Activated T-cell treated with anti-CD3 and anti-CD28 coated beads, Interleukin-2, amount 50 U/mL, for 72 hours (primary cell): ENCODE measurements at places on chromosomes 16 and 17. TPM values are rescaled to one million over a fixed set of nuclear protein-coding genes. Genes with fewer than 3 reads are reported as not detected.
A peak's percentile ranks its signal among the peaks of the same experiment; 100 is the strongest.

- DNase-seq = no peak
These were observed 6.6 kb downstream of the TMEM114 start for GRCh38 chr16:8583732-8584131.

The KATNB1 gene
- total RNA-seq = 31.3 TPM

The CCDC200 gene
- total RNA-seq = not detected

DNA sequence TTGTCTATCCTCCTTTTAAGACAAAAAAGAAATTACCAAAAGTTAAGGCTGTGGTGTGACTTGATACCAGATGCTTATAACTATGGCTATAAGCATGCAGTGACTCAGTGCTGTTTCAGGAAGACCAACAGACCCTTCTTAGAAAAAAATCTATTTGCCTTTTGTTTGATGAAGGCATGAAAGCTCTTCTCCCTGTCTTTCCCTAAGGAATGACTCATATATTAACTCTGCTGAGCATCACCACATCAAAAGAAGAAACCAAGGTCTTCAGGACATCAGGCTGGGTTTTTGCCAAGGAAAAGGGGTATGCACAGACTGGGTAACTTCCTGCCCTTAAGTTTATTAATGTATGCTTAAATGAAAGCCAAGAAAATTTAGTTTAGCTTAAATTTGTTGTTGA, 47.1 kb downstream of the VMP1 start:
- peak; percentile 35 for DNase-seq

DNA sequence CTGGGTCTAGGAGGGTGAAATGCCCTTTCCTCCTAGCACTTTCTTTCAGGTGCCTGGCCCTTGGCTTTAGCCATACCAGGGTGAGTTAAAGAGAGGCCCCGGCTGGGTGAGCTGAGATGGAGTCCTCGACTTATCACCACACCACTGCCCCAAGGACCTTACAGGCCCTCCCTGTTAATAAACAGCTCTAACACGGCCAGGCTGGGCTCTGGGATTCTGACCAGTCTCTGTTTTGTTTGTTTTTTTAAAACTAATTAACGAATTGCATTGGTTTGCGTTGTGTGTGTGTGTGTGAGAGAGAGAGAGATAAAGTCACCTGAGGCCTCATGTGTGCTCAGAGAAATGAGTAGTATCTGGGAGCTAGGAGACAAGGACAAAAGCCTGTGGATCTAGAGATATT, 14.3 kb downstream of the MYL4 start:
- no peak for DNase-seq

DNA sequence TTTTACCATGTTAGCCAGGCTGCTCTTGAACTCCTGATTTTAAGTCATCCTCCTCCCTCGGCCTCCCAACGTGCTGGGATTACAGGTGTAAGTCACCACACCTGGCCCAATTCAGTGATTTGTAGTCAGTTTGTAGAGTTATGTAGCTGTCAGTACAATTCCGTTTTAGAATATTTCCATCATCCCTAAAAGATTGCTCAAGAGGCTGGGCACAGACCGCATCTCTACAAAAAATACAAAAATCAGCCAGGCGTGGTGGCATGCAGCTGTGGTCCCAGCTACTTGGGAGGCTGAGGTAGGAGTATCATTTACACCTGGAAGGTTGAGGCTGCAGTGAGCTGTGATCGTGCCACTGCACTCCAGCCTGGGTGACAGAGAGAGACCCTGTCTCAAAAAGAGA, 20.6 kb downstream of the RGS11 start:
- no peak for DNase-seq

The SDR42E2 gene
- not detected for total RNA-seq

The FOXN1 gene
- not detected for total RNA-seq

The SLC9A5 gene
- total RNA-seq = 7.6 TPM

GRCh38 chr16:11306997-11307638, 26.0 kb upstream of the PRM1 start:
- DNase-seq = peak; percentile 25

DNA sequence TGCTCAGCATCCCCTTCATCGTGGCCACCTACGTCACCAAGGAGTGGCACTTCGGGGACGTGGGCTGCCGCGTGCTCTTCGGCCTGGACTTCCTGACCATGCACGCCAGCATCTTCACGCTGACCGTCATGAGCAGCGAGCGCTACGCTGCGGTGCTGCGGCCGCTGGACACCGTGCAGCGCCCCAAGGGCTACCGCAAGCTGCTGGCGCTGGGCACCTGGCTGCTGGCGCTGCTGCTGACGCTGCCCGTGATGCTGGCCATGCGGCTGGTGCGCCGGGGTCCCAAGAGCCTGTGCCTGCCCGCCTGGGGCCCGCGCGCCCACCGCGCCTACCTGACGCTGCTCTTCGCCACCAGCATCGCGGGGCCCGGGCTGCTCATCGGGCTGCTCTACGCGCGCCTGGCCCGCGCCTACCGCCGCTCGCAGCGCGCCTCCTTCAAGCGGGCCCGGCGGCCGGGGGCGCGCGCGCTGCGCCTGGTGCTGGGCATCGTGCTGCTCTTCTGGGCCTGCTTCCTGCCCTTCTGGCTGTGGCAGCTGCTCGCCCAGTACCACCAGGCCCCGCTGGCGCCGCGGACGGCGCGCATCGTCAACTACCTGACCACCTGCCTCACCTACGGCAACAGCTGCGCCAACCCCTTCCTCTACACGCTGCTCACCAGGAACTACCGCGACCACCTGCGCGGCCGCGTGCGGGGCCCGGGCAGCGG, 3.2 kb downstream of the UTS2R start:
- DNase-seq = no peak

The RCVRN gene
- not detected for total RNA-seq

The MPP2 gene
- 4.0 TPM for total RNA-seq

The SYCE1L gene
- 2.9 TPM for total RNA-seq

DNA sequence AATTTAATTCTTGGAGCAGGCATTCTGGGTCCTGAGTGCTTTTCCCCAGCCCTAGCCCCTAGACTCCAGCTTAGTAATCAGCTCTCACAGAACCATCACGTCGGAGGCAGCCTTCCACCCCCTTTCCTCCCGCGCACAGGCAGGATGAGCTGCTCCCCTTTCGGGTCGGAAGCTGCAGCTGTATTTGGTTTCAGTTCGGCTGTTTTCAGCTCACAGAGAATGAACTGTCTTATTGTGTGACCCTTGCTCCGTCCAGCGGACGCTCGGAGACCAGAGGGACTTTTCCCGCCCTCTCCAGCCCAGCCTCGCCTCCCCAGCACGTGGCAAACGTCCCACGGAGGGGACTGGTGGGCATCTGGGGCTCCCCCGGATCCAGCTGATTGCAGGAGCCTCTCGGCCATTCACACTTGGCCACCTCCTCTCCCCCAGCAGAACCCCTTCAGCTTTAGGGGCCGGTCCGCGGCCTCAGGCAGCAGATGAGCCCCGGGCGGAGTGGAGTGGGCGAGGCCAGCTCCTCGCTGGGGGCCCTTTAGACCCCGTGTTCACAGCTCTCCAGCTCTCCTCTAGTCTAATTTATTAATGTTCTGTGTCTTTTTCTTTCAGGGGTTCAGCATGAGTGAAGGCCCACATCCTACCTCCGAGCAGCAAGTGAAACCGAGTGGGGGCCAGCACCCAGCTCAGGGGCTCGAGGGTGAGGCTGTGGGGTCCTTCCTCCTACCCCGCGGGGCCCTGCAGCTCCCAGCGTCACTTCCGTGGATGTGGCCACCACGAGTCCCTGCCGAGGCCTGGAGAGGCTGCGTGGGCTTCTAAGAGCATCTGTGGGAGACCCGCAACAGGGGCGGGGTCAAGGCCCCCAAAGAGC, 863 bp upstream of the UTS2R start:
- DNase-seq = peak; percentile 29

DNA sequence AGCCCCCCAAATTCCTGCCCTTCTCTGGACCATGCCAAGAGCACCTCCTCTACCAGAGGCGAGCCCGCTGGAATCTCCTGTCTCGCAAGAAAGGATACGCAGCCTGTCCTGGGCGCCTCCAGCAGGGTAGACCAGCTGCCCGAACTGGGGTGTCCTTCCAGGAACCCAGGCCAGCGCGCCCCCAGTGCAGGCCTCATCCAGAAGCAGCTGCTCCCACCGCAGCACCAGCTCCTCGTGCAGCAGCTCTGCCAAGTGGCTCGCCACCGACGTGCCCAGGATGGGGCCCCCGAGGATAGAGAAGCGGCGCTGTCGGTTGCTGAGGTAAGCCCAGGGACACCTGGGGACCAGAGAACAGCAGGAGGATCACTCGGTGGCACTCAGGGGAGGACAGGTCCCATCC, 4.8 kb downstream of the TAF1C start:
- no peak for DNase-seq

DNA sequence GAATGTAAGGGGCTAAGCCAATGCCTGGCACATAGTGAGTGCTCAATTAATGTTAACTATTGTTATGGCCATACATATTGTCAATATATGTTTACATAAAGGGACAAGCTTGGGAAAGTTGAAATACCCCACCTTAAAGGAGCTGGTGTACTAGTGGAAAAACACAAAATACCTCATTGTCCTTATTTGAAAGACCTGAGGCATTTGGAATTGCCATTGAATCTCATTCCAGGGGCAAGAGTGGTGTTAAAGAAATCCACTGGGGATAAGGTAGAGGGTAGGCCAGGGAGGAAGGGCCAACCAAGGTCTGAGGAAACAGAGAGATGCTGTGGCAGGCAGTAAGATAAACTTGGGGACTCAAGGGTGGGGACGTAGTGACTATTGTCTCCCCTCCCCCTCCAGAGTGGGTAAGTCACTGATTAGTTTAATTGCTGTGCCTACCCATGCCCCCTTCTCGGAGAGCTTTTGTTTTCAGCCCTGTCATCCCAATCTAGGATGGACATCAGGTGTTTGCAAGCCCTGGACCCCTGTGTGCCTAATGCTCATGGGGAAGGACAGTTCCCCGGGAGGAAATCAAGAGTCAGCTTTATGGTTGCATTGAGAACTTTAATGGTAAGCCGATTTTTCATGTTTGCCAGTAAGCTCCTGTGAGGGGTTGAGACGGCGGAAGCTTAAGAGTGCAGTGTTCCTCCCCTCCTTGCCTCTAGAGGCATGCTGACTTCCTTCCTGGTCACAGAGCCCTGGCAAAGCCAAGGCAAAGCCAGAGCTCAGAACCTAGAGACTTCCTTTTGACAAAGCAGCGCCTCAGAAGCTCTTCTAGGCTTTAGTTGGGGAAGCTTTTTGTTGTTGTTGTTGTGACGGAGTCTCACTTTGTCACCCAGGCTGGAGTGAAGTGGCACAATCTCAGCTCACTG, 2.5 kb upstream of the HEATR9 start:
- peak; percentile 14 for DNase-seq

DNA sequence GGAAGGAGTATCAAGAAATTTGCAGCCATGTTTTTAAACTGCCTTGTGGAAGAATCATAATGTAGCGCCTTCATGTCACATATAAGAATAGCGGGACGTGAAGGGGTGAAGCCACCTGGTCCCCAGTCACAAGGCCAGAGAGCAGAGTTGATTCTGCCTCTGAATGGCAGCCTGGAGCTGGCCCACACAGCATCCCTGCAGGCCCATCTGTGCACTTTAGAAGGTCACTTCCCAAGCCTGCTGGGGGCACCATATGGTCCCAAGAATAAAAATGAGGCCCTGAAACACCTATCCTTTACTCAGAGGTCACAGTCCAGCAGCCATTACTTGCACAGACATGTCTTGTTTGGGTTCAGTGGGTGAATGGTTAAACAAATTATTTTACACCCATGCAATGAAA, 15.0 kb downstream of the CD300E start:
- no peak for DNase-seq

- DNase-seq = no peak
These were observed 129.9 kb downstream of the AIPL1 start for GRCh38 chr17:6304894-6305612.

- no peak for DNase-seq
These were observed 75.8 kb downstream of the ADAMTS18 start for GRCh38 chr16:77359065-77359502.

DNA sequence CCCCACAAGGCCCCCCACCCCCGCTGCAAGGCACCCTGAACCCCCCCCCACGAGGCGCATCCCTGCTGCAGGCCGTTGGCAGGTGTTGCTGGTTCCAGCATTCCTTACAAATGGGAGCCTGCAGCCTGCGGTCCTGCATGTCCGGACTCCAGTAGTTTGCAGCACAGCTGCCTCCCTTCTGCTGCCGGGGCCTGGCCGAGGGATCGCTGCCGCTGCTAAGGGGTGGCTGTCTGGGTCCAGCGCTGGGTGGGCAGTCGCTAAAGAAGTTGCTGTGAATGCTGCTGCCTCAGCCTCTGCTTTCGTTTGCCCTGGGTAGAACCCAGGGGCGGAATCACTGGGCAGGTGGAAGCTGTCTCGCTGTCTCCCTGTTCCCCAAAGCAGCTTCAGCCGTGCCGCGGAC, 11.8 kb downstream of the UTS2R start:
- no peak for DNase-seq

- DNase-seq = no peak
These were observed 15.7 kb upstream of the KPNB1 start for GRCh38 chr17:47633996-47634395.

DNA sequence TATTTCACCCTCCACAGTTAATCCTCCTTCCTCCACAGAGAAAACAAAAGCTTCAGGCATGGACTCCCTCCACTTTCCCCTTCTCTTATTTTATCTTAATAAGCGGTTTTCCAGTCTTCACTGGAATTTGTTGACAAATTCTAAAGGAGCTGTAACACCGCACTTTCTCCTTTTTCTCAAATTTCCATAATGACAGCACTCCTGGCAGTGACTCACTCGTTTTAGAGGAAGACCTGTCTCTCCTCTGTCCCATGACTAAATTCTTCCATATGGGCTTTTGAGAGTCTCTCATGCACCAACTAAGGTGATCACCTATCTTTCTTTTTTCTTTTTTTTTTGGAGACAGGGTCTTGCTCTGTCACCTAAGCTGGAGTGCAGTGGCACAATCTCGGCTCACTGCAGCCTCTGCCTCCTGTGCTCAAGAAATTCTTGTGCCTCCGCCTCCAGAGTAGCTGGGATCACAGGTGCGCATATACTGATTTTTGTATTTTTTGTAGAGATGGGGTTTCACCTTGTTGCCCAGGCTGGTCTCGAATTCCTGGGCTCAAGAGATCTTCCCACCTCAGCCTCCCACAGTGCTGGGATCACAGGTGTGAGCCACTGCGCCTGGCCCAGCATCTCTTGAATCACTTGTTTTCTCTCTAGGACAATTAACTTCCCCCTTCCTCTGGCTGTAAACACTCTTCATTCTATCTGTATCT, 7.7 kb downstream of the ITGAM start:
- DNase-seq = no peak

The HBA1 gene
- total RNA-seq = not detected

DNA sequence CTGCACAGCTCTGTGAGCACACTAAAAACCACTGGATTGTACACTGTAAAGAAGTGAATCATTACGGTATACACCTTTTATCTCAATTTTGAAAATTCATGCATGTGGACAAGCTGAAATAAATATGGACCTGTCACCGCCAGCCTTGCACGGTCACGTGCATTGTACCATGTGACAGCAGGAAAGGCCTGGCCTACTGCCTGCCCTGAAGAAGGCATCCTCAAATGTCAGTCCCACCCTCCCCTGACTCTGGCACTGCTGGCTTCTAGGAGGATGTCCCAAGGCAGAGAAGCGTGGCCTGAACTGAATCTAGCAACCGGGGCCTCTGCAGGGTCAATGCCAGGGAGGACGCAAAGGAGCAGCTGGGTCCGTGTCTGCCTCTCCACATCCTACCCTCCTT, 34.6 kb downstream of the SLC38A8 start:
- no peak for DNase-seq

The MSLN gene
- total RNA-seq = not detected

- peak; percentile 66 for DNase-seq
These were observed 14.4 kb upstream of the CBX8 start for GRCh38 chr17:79811011-79811867.
